Lower leg skin (tissue), 4 donors: ENCODE measurements at places on chromosomes 3 and 15. TPM values are rescaled to one million over a fixed set of nuclear protein-coding genes. Genes with fewer than 3 reads are reported as not detected.

TUSC7 gene
- not detected for total RNA-seq

CYP11A1 gene
- total RNA-seq: 0.34 TPM

SEMA3G gene
- total RNA-seq: 17.9 TPM

SLC12A1 gene
- total RNA-seq: not detected

FGD5 gene
- total RNA-seq: 7.0 TPM

MYZAP gene
- total RNA-seq: 19.5 TPM
